ENCODE measurements at places on chromosomes 2 and 18. TPM values are rescaled to one million over a fixed set of nuclear protein-coding genes. Genes with fewer than 3 reads are reported as not detected.

DNA sequence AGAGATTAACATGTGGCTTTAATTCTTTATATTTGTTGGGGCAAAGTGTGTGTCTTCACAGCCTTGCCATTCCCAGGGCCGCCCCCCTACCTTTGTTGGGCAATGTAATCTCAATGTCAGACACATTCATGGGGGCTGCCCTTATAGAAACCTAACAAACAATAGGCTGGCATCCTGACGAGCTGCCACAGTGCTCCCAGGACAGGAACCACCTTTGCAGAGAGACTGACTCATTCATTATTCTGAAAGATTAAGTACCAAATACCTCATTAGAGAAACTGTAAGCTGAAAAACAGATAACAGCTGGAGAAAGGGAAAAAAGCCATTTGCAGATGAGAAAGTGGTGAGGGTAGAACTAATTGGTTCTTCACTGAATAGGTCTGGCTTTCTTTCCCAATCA lies 1587.5 kb upstream of the PIK3C3 start:
- no peak for DNase-seq

DNA sequence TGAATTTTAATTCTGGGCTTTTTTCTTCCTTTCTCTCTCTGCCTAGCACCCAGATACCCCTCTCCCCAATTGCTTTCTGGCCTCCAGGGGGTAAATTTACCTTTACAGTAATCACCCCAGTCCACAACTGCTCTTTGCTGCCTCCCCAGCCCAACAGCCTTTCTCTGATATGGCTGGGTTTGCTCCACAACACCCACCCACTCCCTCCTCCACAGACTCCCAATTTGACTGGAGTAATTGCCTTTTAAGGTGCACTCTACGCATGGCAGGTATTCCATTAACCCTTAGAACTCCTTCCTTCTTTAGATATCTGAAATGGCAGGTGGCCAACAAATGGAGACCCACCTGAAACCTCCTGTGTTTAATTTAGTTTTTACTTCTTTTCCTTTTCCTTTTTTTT lies 3.6 kb downstream of the CELF4 start:
- DNase-seq: no peak

DNA sequence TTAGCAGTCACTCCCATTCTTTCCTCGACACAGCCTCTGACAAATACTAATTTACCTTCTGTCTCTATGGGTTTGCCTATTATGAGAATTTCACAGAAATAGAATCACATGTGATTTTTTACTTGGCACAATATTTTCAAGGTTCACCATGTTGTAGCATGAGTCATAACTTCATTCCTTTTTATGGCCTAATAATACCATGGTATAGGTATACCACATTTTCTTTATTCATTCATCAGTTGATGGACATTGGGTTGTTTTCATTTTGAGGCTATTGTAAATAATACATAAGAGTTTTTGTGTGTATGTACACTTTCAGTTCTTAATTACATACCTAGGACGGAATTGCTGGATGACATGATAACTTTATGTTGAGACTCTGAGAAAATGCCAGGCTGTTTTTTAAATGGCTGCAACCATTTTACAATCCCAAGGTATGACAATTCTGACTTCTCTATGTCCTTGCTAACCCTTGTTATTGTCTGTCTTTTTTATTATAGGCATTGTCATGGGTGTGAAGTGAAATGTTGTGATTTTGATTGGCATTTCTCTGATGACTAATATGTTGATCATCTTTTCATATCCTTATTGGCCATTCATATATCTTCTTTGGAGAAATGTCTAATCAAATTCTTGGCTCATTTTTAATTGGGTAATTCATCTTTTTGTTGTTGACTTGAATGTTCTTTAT lies 87.9 kb downstream of the IRS1 start:
- DNase-seq: no peak

GRCh38 chr2:133680343-133681049 lies 112.2 kb upstream of the NCKAP5 start:
- DNase-seq: no peak

DNA sequence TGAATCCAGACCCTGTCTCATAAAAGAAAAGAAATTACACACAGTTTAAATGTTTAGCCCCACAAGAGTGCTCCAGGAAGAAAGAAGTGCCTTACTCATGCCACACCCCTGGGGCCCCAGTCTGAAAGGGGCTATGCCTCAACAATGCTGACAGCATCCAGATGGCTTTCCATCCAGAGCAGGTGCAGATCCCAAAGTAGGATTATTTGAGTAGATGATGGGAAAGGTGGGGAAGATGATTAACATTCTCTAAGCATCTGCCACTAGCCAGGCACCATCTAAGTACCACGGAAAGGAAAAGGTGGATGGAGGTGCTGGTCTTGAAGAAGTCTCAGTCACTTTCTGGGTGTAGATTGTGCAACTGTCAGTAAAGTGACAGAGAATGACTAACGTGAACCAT lies 16.3 kb downstream of the DPYSL5 start:
- DNase-seq: no peak

- no peak for DNase-seq
Measured at GRCh38 chr2:36190097-36190496, 165.5 kb upstream of the CRIM1 start.

- DNase-seq: no peak
Measured at GRCh38 chr2:197793456-197793855, 8.3 kb upstream of the BOLL start.

DNA sequence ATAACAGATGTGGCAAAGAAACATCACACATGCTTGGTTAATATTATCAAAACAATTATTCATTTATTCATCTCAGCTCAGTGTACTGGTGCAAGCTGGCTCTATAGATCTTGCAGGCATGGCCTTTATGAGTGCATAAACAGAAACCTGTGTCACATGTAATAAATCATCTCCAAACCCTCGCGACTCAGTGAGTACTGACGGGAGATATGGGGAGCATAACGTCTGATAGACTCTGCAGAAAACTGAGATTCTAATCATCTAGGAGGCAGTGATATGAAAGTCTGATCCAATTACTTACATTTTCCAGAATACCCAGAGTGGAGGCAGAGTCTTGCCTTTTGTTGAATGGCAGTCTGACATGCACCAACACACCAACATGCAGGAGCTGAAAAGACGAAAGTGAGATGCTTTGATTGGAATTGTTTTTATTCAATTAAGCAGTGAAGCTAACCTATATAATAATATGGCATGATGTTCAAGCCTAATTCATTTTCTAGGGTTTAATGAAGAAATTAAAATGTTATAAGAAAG lies 416.8 kb downstream of the RNF144A start:
- DNase-seq: no peak

- no peak for DNase-seq
Measured at GRCh38 chr18:57635003-57635822, 13.6 kb upstream of the NARS1 start.

C2orf72 gene
- total RNA-seq: 0.83 TPM

GPR75 gene
- 1.2 TPM for total RNA-seq
